ENCODE measurements at places on chromosomes 3 and 15.
A peak's percentile ranks its signal among the peaks of the same experiment; 100 is the strongest.

- no peak for DNase-seq
Measured at GRCh38 chr3:138854204-138854603, 19.5 kb upstream of the PIK3CB start.

GRCh38 chr15:93072411-93073394 is 16.3 kb downstream of the RGMA start:
- peak; percentile 80 for DNase-seq

- no peak for DNase-seq
Measured at GRCh38 chr3:73933585-73933984, 308.8 kb upstream of the PDZRN3 start.

DNA sequence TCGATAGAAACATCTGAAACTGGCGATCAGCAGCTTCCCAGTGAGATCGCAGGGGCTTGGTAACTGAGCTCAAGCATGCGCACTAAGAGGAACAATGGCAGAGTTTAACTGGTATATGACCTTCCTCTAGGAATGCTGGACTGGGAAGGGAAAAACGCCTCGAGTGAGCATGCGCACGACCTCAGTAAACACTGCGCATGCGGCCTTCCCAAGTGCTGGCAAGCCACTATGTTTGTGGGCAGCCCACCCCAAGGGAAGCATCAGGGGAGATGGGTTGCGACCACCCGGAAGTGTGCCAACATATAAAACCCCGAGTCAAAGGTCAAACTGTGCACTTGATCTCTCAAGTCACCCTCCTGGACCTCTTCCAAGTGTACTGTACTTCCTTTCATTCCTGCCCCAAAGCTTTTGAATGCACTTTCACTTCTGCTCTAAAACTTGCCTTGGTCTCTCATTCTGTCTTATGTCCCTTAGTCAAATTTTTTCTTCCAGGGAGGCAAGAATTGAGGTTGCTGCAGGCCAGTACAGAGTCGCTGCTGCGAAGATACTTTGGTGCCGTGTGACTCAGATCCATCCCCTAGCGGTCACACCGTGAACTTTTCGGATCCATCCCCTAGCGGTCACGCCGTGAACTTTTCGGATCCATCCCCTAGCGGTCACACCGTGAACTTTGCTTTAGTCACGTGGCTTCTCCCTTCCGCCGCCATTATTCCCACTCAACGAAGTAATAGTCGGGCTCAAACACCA is 243.3 kb downstream of the FAM43A start:
- DNase-seq, result no peak

GRCh38 chr3:183532620-183533411 is 22.7 kb downstream of the KLHL6 start:
- DNase-seq, result no peak

DNA sequence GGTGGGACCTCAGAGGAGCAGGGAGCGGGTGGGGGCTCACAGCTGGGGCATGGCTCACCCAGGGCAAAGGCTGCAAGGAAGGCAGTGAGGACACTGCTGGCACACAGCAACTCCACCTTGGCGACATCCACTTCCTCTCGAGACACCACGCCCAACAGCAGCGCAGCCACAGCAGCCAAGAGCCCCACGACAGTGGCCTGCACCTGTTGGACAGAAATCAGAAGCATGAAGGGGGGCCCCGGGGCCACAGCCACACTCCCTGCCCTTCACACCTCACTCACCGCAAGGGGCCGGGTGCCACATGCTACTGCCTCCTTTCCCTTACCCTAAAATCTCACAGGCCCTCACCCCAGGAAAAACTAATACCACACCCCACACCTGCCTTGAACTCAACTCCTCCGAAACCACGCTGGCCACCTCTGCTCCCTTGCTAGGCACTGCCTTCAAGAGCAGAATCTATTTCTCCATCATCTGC is 57.3 kb downstream of the ROPN1B start:
- no peak for DNase-seq

- no peak for DNase-seq
Measured at GRCh38 chr15:95032156-95032555, 800.8 kb downstream of the MCTP2 start.

- DNase-seq, result no peak
Measured at GRCh38 chr3:24952388-24952787, 457.7 kb upstream of the THRB start.

DNA sequence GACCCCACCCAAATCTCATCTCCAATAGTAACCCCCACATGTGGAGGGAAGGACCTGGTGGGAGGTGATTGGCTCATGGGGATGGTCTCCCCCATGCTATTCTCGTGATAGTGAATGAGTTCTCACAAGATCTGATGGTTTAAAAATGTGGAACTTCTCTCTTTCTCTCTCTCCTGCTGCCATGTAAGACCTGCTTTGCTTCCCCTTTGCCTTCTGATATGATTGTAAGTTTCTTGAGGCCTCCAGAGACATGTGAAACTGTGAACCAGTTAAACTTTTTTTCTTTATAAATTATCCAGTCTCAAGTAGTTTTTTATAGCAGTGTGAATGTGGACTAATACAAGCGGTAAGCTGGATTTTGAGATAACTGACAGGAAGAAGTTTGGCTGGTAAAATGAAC is 60.3 kb upstream of the MBNL1 start:
- DNase-seq, result no peak

DNA sequence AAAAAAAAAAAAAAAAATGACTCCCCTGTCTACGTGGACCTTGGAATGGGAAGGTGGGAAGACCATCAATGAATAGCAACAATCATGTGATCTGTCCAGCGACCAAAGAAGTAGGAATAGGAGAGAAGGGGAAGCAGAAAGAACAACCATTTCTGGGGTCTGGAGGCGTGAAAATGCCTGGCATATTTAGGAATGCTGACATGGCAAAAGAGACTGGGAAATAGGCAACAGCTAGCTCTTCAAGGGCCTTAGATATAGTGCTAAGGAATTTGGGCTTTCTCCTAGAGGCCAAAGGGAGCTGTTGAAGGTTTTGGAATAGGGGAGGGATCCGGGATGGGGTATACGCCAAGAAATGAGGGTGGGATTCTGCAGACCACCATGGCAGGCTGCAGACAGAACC is 5.9 kb downstream of the SLC22A13 start:
- DNase-seq, result no peak

- no peak for DNase-seq
Measured at GRCh38 chr15:60649845-60650548, 171.1 kb upstream of the ICE2 start.

GRCh38 chr3:42256135-42256819 is 9.7 kb downstream of the CCK start:
- DNase-seq, result peak; percentile 34

DNA sequence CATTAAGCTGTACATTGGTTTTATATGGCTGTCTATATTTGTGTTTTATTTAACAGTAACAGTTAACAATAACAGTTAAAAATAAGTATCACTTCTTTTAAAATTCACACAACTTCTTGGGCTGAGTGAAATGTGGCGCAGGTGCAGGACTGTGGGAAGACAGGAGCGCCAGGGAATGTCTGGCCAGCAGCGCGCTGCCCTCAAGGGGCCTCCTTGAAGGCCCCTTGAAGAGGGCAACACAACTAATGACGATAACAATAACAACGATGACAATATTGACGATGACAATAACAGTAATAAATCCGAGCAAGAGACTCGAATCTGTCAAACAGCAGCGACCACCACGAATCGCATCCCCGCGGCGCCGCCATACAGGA is 411 bp upstream of the PPP2R3A start:
- DNase-seq, result no peak

GRCh38 chr15:34046471-34047145 is 7.6 kb upstream of the AVEN start:
- DNase-seq, result no peak

DNA sequence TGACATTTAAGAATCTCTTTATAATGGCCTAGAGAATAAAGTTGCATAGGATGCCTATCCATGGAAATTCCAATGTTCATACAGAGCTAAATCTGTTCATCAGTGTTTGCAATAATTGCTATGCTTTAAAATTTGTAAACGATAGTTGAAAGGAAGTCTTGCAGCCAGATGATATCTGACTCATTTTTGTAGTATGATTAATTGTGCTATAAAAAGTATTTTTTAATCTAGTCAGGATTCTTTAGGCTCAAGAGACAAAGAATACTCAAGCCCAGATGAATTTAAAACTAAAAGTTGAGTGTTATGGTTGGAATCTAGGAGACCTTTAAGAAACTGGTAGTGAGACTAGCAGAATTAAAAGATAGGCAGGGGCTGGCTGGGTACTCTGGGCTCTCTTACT is 50.5 kb downstream of the SUCNR1 start:
- no peak for DNase-seq

- no peak for DNase-seq
Measured at GRCh38 chr3:124358156-124358555, 366.2 kb upstream of the ROPN1 start.

DNA sequence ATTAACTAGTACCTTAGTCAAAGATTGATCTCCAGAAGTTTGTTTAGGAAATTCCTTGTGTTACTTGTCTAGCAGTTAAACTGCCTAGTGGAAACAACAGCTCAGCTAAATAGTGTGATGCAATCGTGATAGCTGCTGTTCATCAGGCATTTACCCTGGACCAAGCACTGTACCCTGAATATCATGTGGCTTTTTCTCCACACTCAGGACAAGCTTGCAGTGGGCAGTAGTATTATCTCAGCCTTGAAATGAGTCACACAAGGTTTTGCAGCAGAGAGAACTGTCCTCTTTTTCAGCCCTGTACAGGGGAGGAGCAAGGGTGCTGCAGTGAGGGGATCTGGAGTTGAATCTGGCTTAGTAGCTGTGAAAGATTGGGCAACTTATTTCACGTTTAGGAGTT is 208.4 kb downstream of the TP63 start:
- DNase-seq, result peak; percentile 28

GRCh38 chr3:49967291-49967690 is 27.3 kb downstream of the RBM6 start:
- no peak for DNase-seq

- DNase-seq, result no peak
Measured at GRCh38 chr3:157310329-157311052, 126.2 kb upstream of the PTX3 start.

- DNase-seq, result no peak
Measured at GRCh38 chr15:42628761-42629160, 53.4 kb downstream of the STARD9 start.

GRCh38 chr3:35659768-35660167 is 20.4 kb downstream of the ARPP21 start:
- DNase-seq, result peak; percentile 44

DNA sequence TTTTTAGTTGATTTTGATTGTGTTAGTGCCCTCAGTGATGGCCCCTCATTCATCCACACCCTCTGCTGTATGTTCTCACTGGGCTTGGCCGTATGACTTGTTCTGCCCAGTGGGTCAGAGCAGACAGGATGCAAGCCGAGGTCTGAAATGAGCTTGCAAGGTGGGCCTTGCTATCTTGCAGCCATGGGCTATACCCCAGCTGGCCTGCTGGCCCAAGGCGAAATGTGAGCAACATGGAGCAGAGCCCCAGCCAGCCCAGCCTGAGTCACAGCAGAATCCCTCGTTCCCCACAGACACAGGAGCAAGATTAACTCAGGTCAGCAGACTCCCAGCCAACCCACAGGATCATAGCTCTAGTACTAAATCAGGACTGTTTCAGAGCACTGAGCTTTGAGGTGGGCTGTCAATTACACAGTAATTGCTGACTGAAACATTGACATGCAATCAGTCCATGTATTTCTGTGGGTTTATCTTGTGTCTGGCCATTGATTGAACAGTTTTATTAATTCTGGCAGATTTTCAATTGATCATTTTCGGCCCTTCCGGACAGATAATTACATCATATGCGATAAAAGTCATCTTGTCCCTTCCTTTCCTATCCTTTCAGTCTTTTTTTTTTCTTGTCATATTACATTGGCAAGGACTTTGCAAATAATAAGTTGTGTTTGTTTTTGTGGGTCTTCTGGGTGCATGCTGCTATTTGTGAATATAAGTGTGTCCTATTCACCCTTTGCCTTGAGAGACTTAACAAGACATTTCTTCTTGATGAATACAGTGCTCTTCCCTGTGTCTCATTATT is 27.1 kb downstream of the KLF15 start:
- DNase-seq, result no peak

DNA sequence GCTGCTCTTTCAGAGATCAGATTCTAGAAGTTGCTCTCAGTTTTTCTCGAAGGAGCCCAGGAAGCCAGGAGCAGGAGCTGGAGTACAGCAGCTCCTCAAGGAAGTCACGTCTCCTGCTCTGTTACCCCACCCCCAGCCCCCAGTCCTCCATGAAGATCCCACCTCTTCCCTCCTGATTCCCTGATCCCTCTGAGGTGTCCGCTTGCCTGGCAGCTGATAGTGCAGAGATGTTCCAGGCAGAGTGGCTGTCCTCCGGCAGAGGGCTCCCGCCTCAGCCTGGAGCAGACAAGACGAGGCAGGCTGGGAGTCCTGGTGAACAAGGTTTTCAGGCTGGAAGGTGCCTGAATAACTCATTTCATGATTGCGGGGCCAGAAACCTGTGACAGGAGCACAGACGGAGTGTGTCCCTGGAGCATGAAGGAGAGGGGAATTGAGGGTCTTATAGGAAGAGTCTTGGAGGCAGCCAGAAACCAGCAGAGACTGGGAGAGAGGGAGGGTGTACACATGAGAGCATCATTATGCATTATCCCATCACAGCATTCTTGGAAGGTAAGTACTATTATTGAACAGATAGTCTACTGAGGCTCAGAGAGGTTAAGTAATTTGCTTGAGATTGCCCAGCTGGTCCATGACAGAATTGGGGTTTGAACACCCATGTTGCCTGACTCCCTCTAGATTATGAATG is 1.2 kb downstream of the HRH1 start:
- peak; percentile 66 for DNase-seq

GRCh38 chr15:87716422-87716821 is 540.1 kb downstream of the NTRK3 start:
- DNase-seq, result no peak

Data from Calu3 (cell line).